ENCODE measurements at places on chromosomes 5 and 9.

- DNase-seq: no peak
Measured at GRCh38 chr5:79962575-79963222, 28.4 kb downstream of the MTX3 start.

GRCh38 chr5:143741421-143741820 lies 70.5 kb upstream of the HMHB1 start:
- DNase-seq: no peak

- no peak for DNase-seq
Measured at GRCh38 chr9:76650692-76651091, 113.5 kb upstream of the PCA3 start.

GRCh38 chr5:154865466-154866184 lies 7.2 kb downstream of the CNOT8 start:
- DNase-seq: no peak

- DNase-seq: no peak
Measured at GRCh38 chr9:112711050-112711689, 6.7 kb downstream of the INIP start.

- DNase-seq: no peak
Measured at GRCh38 chr9:12719431-12719830, 26.2 kb downstream of the TYRP1 start.

DNA sequence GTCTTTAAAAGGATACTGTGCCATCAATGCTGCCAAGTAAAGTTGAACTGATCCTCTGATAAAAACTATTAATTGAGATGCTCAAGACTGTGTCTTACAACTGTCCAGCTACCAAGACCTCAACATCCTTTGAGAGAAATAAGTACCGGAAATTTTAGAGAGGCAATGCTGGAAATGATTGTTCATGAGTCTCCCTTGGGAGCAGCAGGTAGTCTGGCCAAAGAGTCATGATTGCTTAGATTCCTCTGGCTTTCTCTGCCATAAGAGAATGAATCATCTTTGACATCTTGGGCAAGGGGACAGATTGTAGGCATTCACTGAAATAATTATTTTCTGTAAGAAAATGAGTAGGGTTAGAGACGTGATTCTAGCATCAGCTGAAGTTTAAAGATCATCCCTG lies 466.6 kb upstream of the DAB2 start:
- DNase-seq: no peak

DNA sequence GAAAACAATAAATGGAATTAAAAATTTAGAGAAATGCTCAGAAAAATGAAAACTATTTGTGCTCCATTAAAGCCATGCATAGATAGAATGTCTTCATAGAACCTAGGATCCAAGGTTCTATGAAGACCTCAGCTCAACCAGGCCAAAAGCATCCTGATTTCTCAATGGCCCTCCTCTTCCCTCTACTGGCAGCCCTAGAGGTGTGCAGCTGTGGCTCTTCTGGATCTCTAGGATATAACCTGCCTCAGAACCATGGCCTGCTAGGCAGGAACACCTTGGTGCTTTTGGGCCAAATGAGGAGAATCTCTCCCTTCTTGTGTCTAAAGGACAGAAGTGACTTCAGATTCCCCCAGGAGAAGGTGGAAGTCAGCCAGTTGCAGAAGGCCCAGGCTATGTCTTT lies 15.1 kb downstream of the IFNA1 start:
- DNase-seq: peak; percentile 3

DNA sequence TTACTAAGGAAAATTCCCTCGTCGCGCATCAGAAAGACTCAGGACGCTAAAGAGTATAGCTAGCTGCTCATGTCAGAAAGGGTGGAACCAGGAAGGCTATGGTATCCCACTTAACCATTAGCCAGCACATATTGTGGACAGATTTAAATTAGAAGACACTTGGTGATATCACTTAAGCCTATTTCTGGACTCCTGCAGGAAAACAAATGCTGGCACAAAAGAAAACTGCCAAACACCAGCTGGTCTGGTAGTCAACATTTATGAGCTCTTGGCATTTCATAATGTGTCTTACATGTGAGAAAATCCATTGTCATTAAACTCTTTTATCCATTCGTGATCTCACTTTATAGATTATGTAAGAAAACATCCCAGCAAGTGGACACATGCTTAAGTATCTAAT lies 377.4 kb downstream of the PTPRD start:
- no peak for DNase-seq

DNA sequence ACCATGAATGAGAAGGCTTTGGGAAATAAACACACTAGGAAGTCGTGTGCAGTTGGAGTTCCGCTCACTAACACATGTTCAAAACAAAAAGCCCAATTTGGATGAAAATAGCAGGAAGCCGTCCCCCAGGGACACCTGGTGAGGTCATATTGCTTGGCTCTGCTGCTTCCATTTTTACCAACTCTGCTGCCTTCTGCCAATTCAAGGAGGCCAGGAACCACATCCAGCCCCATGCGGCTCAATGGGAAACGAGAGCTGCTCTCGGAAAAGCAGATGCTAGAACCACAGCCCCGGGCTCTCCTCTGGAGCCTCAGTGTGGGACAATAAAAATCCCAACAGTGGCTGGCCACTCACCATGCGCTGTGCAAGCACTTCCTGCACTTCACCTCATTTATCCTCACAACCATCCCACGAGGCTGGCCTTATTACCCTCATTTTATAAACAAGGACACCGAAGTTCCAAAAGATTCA lies 13.4 kb downstream of the ADAM19 start:
- no peak for DNase-seq

GRCh38 chr5:72817671-72818266 lies 1.3 kb downstream of the TNPO1 start:
- no peak for DNase-seq

DNA sequence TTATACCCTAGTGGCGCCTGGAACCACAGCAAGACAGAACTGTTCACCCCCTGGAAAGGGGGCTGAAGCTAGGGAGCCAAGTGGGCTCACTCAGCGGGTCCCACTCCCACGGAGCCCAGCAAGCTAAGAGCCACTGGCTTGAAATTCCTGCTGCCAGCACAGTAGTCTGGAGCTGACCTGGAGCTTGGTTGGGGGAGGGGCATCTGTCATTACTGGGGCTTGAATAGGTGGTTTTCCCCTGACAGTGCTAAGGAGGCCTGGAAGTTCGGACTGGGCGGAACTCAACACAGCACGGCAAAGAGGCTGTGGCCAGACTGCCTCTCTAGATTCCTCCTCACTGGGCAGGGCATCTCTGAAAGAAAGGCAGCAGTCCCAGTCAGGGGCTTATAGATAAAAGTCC lies 19.5 kb downstream of the BTNL3 start:
- no peak for DNase-seq

- no peak for DNase-seq
Measured at GRCh38 chr5:141514330-141515133, 25.7 kb downstream of the PCDHGC5 start.

DNA sequence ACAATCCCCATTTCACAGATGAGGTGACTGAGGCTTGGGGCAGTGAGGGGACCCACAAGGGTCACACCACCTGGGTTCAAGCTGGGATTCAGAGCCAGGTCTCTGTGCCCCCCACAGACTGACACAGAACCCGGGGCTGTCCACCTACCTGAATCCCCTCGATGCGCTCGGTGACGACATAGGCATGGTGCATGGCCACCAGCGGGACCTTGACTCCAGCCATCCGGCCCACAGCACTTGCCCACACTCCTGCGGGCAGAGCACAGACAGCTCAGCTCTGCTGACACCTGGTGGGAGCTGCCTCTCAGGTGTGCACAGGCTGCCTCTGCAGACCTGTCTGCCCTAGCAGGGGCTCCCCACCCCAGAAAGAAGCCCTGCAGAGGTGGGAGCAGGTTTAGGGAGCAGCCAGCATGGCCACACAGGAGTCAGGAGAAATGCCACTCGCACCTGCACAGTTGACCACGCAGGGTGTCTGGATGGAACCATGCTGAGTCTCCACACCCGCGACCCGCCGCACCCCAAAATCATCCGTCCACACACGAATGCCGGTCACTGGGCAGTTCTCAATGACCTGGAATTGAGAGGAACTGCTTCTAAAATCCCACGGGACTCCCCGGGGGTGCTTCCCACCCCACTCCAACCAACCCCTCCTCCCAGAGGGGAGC lies 8.4 kb downstream of the SARDH start:
- DNase-seq: no peak

DNA sequence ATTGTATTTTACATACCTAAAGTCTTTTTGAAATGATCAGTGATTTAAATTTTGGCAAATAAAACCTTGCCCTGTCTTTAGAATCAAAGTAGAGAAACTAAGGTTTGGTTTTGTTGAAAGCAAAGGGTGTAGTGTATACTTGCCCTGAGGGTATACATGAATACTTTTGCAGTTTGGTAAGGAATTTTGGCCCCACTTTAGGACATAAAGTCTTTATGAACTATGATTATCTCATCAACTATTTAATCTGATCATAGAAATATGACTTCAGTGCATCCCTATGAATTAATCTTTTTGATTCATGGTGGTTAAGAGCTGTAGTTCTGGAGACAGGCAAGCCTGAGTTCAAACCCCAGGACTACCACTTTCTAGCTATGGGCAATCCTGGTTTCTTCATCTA lies 17.7 kb downstream of the RAD1 start:
- no peak for DNase-seq

DNA sequence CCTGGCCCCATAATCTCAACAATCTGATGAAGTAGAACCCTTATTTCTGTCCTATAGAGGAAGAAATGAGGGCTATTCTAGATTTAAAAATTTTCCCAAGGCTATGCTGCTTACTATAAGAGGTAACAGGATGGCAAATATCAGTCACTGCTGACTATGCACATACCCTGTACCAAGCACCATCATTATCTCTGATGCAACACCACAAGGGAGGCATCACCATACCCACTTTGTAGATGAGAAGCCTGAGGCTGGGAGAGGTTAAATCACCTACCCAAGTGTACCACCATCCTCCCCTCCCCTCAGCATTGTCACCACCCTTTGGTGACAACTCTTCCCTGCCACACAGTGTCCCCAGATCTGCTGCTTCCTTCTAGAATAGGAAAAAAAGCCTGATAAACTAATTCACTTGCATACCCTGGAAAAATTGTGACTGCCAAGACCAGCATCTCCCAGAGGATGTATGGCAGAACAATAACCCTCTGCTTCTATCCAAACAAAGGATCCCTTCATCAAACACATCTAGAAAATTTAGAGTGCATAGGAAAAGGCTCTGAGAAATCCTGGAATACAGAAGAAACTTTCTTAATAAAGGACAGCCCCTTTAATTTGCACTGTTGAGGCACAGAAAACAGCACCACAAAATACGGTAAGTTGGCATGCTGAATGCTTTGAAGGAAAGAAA lies 48.3 kb downstream of the PRRC1 start:
- no peak for DNase-seq
